ENCODE measurements at places on chromosomes 6 and 20.

DNA sequence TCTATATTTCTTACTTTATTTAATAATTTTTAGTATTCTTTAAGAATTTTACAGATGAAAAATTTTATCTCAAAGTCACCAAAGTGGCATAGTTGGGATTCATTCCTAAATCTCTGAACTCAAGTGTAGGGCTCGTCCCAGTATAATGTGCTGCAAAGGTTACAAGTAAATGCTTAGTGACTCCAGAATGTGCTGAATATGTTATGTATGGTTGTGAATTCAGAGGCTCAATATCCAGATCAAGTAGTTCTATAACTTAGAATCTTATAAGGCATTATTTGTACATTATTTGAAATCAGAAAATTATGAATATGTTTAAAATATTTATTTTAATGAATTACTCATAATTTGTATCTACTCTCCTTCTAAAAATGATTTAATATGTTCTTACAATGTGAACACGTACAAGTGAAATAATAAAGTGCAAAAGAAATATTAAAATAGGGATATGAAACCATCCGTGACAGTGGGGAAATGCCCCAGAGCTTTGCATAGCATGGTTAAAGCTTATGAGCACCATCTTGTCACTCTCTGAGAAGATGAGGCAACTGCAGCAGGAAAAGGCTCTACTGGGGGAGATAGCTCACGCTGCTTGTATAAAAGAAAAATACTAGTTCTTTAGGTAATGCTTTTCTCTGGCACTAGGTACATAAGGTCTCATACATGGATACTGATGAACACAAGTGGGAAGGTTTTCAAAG lies 259.0 kb downstream of the FOXC1 start:
- DNase-seq = no peak

DNA sequence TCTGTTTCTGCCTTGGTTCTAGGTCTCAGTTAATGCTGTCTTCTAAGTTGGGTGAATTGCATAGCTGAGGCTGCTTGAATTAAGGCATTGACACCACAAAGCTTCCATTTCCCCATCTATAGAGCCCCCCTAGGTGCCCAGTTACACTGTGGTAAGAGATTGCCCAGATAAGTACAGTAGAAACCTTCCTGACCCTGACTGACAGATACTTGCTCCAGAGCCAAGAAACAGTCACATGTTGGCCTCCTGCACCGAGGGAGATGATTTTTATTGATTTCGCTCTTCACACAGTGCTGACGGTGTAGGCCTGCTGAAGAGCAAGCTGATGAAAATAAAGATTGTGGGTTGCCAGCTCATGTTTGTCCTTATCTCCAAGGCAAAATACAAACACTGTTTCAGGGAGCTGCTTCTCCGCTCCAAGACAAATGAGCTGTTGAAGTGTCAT lies 67.9 kb downstream of the TRMT11 start:
- DNase-seq = no peak

DNA sequence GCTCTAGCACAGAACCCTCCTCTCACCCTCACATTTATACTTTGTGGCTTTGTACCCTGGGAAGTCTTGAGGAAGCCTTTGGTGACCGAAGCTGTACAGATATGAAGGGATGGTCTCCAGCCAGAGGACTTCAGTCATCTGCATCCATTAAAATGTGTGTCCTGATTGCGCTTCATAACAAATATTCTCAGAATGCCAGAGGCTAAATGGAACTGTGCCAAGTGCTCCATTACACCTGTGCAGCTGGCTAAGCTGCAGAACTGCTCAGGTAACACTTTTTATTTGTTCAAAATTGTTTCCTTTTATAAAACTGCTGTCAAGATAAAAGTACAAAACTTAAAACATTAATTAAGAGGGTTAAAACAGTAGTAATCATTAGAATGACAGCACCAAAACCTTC lies 22.3 kb downstream of the TPBG start:
- no peak for DNase-seq

- DNase-seq = no peak
These were observed 51.4 kb upstream of the JARID2 start for GRCh38 chr6:15194453-15194852.

All from ELF-1 (cell line).